Body of pancreas (tissue), 4 donors: ENCODE measurements at places on chromosomes 2 and 18. TPM values are rescaled to one million over a fixed set of nuclear protein-coding genes. Genes with fewer than 3 reads are reported as not detected.

Gene LRRTM4
- total RNA-seq, result not detected

Gene PDCD1
- 0.99 TPM for total RNA-seq

Gene DSG4
- total RNA-seq, result not detected

Gene C2orf92
- total RNA-seq, result 47.1 TPM

Gene ARHGEF33
- 0.33 TPM for total RNA-seq

GRCh38 chr2:222424729-222425671 lies 657 bp downstream of the SGPP2 start:
- peak; percentile 31 for DNase-seq

- DNase-seq, result no peak
Observed at GRCh38 chr2:109387221-109387735, 226.5 kb downstream of the SEPTIN10 start.

DNA sequence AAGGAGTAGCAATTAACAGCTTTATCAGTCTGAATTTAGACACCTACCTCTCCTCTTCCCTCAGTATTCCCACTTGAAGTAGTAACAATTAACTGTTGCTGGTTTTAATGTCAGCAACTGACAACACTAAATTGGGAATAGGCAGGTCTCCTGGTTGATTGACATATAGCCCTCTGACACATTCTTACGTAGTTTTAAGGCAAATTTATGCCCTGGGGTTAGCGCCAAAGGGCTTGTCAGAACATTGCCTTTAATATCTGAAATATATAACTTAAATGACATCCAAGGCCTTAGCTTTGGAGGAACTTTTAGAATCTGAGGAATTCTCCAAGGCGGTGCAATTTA lies 7.4 kb downstream of the ASXL3 start:
- no peak for DNase-seq

- no peak for DNase-seq
Observed at GRCh38 chr2:240896394-240896793, 438 bp upstream of the MAB21L4 start.

GRCh38 chr2:235048549-235048948 lies 96.7 kb downstream of the SH3BP4 start:
- peak; percentile 73 for DNase-seq

GRCh38 chr2:54809819-54810218 lies 86.4 kb downstream of the EML6 start:
- DNase-seq, result no peak

- DNase-seq, result no peak
Observed at GRCh38 chr18:7953095-7953958, 386.2 kb downstream of the PTPRM start.
